ENCODE measurements at places on chromosomes 3 and 15.

- DNase-seq: no peak
Observed at GRCh38 chr15:50431204-50431603, 7.0 kb downstream of the USP8 start.

DNA sequence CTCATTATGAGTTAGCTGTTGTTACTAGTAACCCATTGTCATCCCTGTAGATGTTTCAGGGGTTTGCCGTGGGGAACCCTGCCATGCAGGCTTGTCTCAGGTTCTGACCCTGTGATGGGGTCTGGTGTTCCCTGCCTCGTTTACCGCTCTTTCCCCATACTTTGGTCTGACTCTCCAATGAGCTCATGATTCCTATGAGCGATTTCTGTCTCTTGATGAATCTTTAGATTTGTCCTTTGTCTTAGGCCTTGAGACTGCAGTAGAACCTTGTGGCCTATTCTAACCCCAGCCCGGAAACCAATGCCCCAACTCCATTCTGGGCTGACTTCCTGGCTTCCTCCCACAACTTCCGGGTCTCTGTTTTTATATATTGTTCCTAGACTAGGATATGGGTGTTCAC, 11.3 kb upstream of the IQGAP1 start:
- DNase-seq: no peak

GRCh38 chr3:180646187-180646790, 33.0 kb downstream of the CCDC39 start:
- no peak for DNase-seq

DNA sequence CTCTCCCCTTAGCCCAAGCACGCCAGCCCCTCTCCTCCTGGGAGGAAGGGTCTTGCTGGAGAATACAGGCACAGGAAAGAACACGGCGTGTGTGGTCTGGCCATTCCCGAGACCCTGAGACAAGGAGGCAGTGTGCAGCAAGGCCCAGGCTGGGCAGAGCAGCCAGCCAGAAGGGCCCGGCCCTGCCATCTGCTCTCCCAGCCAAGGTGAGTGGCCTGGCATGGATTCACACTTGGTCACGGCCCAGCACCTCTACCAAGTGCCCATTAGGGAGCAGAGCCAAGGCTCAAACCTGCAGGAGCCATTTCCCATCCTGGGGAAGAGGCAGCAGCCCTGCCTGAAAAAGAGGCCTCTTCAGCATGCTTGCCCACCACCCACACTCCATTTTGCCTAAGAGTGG, 28.6 kb downstream of the MEGF11 start:
- DNase-seq: peak; percentile 66

GRCh38 chr3:82261013-82261412, 499.6 kb upstream of the GBE1 start:
- no peak for DNase-seq

GRCh38 chr15:78195735-78196201, 38.6 kb downstream of the ACSBG1 start:
- DNase-seq: no peak

- DNase-seq: no peak
Observed at GRCh38 chr15:62403164-62403809, 238.2 kb upstream of the C2CD4B start.

- no peak for DNase-seq
Observed at GRCh38 chr3:32454111-32454510, 48.5 kb downstream of the CMTM6 start.

- no peak for DNase-seq
Observed at GRCh38 chr15:31145271-31145911, 43.9 kb upstream of the TRPM1 start.
